Liver (tissue), 10 donors: ENCODE measurements at places on chromosomes 11 and 22. TPM values are rescaled to one million over a fixed set of nuclear protein-coding genes. Genes with fewer than 3 reads are reported as not detected.

DNA sequence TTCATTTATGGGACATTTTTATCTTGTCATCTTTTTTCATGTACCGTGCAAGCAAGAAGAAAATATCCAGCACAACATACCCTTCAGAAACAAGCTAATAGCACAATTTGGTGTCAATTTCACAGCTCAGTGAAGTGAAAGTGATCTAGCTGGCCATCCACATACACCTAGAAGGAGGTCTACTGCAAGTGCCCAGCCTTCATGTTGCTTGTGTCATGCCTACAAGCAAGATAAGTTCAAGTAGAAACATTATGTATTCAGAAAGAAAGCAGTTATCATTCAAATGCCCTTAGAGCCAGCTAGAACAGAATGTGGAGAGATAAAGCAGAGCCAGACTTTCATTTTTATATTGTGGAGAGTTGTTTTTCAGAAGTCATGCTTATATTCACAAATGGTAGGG lies 325.7 kb upstream of the PITPNB start:
- no peak overlapping the region for H3K4me3 ChIP-seq
- no peaks in the 10 kb centered on the region for H3K36me3 ChIP-seq
- no peak for DNase-seq
- no peaks in the 10 kb centered on the region for H3K4me1 ChIP-seq
- no peaks in the 10 kb centered on the region for H3K27me3 ChIP-seq

DNA sequence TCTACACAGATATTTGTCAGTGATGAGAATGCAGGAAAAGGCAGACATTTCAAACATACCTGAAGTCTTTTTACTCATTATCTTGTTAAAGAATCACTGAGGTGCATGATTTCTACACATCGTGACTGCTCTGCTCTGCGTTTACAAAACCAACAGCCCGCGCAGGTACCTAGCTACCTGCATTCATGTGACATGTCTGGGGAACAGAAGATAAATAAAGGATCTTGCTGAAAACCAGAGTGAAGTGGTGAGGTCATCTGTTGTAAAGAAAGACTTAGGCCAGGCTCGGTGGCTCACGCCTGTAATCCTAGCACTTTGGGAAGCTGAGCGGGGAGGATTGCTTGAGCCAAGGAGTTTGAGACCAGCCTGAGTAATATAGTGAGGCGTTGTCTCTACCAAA lies 15.7 kb downstream of the ASPHD2 start:
- H3K36me3 ChIP-seq = peaks cover under 1% of the 10 kb centered on the region
- no peak overlapping the region for H3K27ac ChIP-seq
- H3K27me3 ChIP-seq = no peaks in the 10 kb centered on the region
- H3K4me3 ChIP-seq = no peak overlapping the region
- H3K4me1 ChIP-seq = no peaks in the 10 kb centered on the region

- H3K4me3 ChIP-seq = no peak overlapping the region
- H3K36me3 ChIP-seq = no peaks in the 10 kb centered on the region
- no peak for DNase-seq
- H3K27me3 ChIP-seq = no peaks in the 10 kb centered on the region
- H3K27ac ChIP-seq = no peak overlapping the region
Measured at GRCh38 chr22:25146307-25146706, 53.4 kb upstream of the CRYBB3 start.

The MPZL3 gene
- 4.1 TPM for total RNA-seq

DNA sequence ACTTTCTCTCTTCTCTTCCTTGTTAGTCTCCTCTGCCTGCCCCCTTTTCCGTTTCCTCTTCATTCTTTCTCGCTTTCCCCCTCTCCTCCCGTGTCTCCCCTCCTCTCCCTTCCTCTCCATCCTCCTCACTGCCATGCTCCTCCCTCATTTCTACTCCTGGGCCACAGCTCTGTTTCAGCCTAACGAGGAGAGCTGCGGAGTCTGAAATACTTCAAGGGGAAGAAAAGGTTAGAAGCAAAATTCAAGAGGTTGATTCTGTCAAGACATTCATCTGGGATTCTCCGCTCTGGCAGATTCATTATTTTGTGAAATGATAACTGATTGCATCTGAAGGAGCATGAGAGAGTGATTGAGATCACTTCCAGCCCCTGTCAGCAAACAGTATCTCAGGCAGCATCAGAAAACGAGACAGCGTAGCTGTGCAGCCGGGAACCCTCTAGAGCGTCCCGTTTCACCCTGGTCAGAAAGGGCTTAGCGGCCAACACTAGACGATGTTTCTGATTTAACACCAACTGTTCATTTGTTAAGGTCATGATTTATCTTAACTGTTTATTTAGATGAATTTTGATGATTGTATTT lies 279.3 kb upstream of the B3GAT1 start:
- DNase-seq = no peak
- H3K36me3 ChIP-seq = no peaks in the 10 kb centered on the region
- H3K27ac ChIP-seq = no peak overlapping the region
- no peak overlapping the region for H3K4me3 ChIP-seq

DNA sequence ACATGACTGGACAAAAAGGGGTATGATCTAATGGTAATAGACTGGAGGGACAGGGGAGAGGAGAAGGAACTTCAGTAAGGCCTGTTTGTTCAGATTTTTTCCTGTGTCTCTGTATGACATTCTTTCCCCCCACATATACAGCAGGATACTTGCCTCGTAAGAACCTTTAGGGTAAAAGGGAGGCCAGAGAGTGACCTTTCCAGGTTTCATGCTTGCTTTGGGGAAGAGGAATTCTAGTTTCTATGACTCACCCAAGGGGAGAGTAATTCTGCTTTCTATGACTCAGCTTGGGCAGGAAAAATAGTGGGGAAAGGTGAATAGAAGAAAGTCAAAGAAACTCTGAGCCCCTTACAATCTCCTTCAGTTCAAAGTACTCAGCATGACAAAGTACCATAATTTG lies 457.0 kb downstream of the DLG2 start:
- no peaks in the 10 kb centered on the region for H3K4me1 ChIP-seq
- DNase-seq = no peak
- no peaks in the 10 kb centered on the region for H3K36me3 ChIP-seq
- no peak overlapping the region for H3K27ac ChIP-seq

The OR5P2 gene
- total RNA-seq = not detected

GRCh38 chr11:22234743-22235142 lies 41.9 kb downstream of the ANO5 start:
- no peak overlapping the region for H3K4me3 ChIP-seq
- no peak overlapping the region for H3K27ac ChIP-seq
- no peaks in the 10 kb centered on the region for H3K36me3 ChIP-seq
- DNase-seq = no peak
- no peaks in the 10 kb centered on the region for H3K27me3 ChIP-seq
- H3K4me1 ChIP-seq = no peaks in the 10 kb centered on the region

The NPAS4 gene
- not detected for total RNA-seq

The CARD10 gene
- 8.9 TPM for total RNA-seq

The SCO2 gene
- total RNA-seq = 1.4 TPM
